ENCODE measurements at places on chromosomes 6 and 20.

- no peak overlapping the region for H3K27ac ChIP-seq
- H3K4me1 ChIP-seq = peaks cover 5% of the 10 kb centered on the region
- peaks cover 5% of the 10 kb centered on the region for H3K36me3 ChIP-seq
Observed at GRCh38 chr20:36819659-36820058, 46.1 kb upstream of the DSN1 start.

DNA sequence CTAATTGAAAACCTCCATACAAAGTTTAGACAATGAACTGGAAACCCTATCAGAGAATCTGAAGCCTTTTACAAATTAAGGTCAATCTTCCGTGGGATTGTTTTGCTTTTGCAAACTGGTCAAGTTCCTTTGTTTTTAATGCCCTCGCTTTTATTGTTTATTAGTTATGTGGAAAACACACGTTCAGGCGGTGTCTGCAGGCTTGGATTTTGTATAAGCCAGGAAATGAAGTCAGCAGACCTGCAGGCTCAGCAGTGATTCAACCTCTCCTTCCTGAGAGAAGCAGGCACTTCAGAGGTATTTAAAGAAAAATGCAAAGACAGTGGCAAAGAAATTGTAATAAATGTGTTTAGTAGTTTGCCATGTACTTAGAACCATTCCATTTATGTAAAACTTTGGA is 103.4 kb upstream of the PDE10A start:
- no peak overlapping the region for H3K4me3 ChIP-seq
- no peaks in the 10 kb centered on the region for H3K27me3 ChIP-seq
- H3K4me1 ChIP-seq = peaks cover 5% of the 10 kb centered on the region
- peak; percentile 10 for DNase-seq
- H3K27ac ChIP-seq = no peak overlapping the region

DNA sequence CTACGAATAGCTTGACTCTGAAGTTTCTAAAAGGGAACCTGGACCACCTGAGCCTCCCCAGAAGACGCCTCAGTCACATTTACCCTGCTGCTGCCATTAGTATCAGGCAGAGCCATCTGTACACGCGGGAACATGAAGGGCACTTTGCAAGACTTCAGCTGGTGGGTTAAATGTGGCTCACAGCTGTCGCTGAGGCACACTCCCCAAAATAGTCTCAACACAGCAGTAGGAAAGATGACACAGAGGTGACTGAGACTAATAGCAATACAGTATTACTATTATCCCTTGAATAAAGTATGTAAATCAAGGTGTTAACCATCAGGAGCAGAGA is 29.0 kb downstream of the PSMB1 start:
- H3K27me3 ChIP-seq = no peaks in the 10 kb centered on the region
- no peak overlapping the region for H3K27ac ChIP-seq
- no peak overlapping the region for H3K4me3 ChIP-seq
- DNase-seq = no peak
- no peaks in the 10 kb centered on the region for H3K36me3 ChIP-seq

GRCh38 chr6:44270526-44271405 is 516 bp downstream of the TMEM151B start:
- no peaks in the 10 kb centered on the region for H3K36me3 ChIP-seq
- no peak overlapping the region for H3K4me3 ChIP-seq
- no peak overlapping the region for H3K27ac ChIP-seq
- H3K4me1 ChIP-seq = no peaks in the 10 kb centered on the region
- no peak for DNase-seq

DNA sequence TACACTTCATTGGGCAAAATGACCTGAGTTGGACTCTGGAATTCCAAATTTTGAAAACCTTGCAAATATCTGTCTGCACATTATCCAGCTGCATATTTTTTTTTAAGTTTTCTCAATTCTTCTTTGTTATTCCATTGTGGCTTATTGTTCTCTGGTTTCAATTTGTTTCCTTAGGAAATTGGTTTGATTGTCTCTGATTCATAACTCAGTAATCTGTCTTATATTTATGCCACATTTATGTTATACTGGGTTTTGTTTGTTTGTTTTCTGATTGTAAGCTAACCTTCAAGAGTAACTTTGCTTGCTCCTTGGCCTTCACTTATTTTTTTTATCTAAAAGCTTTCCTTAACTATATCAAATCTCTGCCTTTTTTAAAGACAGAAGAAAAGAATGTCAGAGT is 193.3 kb upstream of the PLCB4 start:
- DNase-seq = no peak
- H3K27me3 ChIP-seq = no peaks in the 10 kb centered on the region
- H3K4me1 ChIP-seq = no peaks in the 10 kb centered on the region
- no peak overlapping the region for H3K27ac ChIP-seq
- H3K4me3 ChIP-seq = no peak overlapping the region
- no peaks in the 10 kb centered on the region for H3K36me3 ChIP-seq

DNA sequence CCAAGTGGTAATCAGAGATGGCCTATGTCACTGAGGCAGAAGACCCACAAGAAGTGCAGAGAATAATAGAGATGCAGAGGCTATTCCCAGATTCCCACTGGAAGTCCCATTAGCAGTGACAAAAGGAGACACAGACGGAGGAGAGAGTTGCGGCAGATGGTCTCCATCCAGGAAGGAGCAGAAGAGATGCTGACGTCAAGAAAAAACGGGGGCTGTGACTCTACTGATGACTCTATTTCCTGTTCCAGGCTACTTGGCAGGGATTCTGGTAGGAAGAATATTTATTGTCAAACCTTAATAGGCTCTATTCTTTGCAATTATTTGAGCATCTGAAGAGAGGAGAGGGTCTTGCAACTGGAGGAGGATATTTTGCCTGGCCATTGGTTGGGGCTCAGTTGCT is 246.0 kb upstream of the ECI2 start:
- peak; percentile 46 for DNase-seq
- H3K4me3 ChIP-seq = no peak overlapping the region
- no peaks in the 10 kb centered on the region for H3K4me1 ChIP-seq
- H3K36me3 ChIP-seq = no peaks in the 10 kb centered on the region

Data from astrocyte (in vitro differentiated cells and primary cell).